Esophagus squamous epithelium (tissue), 5 donors: ENCODE measurements at places on chromosomes 4 and X. TPM values are rescaled to one million over a fixed set of nuclear protein-coding genes. Genes with fewer than 3 reads are reported as not detected.

GRCh38 chrX:1283093-1283492, 14.5 kb downstream of the CSF2RA start:
- no peaks in the 10 kb centered on the region for H3K36me3 ChIP-seq
- H3K27me3 ChIP-seq, result no peaks in the 10 kb centered on the region
- no peaks in the 10 kb centered on the region for H3K4me1 ChIP-seq
- H3K4me3 ChIP-seq, result no peak overlapping the region
- no peak for DNase-seq

GLOD5 gene
- total RNA-seq, result not detected

DNA sequence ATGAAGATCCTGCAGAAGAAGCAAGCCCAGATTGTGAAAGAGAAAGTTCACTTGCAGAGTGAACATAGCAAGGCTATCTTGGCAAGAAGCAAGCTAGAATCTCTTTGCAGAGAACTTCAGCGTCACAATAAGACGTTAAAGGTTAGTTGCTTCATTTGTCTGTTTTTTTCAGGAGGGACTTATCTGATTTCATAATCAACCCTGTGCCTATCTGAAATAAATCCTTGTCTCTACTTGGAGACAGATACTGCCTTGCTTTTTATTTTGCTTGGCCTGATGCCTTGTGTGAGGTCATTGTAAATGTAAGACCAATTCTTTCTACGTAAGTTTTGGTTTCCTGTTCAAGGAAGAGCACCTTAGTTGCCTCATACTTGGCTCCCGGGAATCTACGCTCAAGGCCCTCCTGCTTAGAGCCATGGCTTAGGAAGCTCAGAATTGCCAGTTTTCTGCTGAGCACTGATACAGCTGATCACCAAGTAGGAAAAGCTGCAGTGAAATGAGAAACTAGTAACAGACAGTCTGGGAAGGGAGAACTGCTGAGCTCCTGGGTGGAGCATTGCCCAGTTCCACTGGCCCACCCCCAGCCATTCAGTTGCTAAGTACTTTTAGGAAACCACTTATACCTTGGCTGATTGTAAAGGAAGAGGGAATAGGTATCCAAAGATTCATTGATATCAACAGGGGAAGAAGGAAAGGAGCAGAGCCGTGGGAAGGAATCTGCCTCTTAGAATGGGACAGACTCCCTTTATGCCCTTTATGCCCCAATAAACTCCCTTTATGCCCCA, 41.8 kb downstream of the RBBP7 start:
- peak overlapping the region; percentile 76 for H3K27ac ChIP-seq
- H3K4me1 ChIP-seq, result peaks cover 27% of the 10 kb centered on the region
- no peak overlapping the region for H3K4me3 ChIP-seq
- no peaks in the 10 kb centered on the region for H3K36me3 ChIP-seq
- H3K27me3 ChIP-seq, result no peaks in the 10 kb centered on the region
- DNase-seq, result no peak

DNA sequence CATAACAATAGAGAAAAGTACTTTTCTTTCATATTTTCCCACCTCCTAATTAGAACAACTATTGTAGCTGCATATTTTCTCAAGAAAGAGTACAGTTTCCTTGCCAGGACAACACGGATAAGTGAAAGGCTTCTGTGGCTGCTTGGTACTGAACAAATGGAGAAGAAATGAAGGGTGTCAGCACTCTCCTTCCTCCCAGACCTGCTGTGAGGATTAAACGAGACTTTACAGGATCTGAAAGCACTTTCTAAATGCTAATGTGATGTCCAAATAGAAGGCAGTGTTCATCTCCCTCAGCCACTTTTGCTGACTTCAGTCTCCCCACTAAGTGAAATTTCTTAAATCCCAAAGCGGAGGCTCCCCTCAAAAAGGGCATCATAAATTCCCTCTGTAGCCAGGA, 13.9 kb downstream of the NIPAL1 start:
- H3K27ac ChIP-seq, result no peak overlapping the region
- H3K4me3 ChIP-seq, result no peak overlapping the region
- H3K27me3 ChIP-seq, result no peaks in the 10 kb centered on the region

DNA sequence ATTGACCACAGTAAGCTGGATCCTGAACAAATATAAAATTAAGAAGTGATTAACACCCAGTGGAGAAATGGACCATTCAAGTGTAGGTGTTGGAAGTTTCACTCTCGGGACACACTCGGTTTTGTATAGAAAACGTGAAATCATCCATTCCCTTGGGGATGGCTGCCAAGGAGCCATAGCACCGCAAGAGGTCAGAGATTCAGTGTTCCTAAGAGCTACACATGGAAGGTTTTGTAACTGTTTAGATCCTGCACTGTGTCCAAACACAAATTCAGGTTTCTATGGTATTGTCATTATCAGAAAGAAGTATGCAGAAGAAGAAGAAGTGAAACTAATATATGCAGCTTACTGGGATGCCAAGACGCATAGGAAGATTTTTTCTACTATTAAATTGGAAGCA, 281.0 kb downstream of the LDB2 start:
- no peak for DNase-seq
- H3K4me3 ChIP-seq, result no peak overlapping the region
- no peaks in the 10 kb centered on the region for H3K4me1 ChIP-seq
- no peaks in the 10 kb centered on the region for H3K27me3 ChIP-seq
- no peaks in the 10 kb centered on the region for H3K36me3 ChIP-seq
- no peak overlapping the region for H3K27ac ChIP-seq

MAGEA3 gene
- not detected for total RNA-seq

DNA sequence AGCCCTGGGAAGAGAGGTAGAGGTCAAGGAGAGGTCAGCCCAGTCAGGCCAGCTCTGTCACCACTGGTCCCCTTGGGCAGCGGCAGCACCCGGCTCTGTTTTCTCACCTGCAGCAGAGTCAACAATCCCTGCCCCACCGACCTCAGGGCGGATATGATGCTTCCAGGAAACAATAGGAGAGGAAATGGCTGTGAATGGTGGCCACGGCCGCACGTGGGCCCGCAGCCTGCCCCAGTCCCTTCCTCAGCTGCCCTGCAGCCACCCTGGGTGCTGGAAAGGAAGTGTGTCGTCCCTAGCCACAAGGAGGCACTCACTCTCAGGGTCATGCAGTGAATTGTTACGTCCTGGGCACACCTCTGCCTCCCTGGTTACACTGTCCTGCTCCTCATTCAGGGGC, 92.5 kb upstream of the ENPP6 start:
- no peaks in the 10 kb centered on the region for H3K27me3 ChIP-seq
- no peak overlapping the region for H3K27ac ChIP-seq
- H3K36me3 ChIP-seq, result no peaks in the 10 kb centered on the region
- H3K4me3 ChIP-seq, result no peak overlapping the region
- no peak for DNase-seq

DNA sequence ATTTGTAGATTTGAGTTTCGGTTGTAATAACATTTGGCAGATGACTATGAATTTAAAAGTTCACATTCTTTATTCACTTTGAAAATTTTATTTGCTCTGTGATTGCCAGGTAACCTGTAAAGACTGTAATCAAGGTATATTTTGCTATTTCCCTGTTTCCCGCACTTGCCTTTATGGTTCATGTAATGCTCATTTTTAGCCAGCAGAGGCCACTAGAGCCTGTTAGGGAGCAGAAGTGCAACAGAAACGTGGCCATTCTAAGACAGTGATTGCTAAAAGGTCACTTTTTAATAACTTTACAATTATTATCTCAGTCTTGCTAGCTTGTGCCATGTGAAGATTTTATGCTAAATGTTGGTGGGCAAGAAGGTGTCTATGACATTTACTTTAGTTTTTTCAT, 12.4 kb downstream of the YIPF6 start:
- no peaks in the 10 kb centered on the region for H3K4me1 ChIP-seq
- no peak for DNase-seq

DNA sequence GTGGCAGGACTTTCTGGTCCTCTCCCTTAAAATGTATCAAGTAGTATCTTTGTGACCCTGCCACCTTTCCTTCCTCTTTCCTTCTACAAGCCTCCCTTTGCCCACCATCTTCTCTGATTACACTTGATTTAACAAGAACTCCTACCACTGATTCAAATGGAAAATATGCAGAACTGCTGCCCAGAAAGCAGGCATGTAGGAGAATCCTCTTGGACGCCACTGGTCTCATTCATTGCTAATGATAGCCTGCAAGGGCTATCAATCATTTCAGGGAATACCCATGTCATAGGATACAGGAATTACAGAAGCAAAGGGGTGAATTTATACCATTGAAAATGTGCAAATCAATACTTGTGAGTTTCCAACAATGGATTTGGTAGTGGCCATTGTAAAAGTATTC, 294.6 kb upstream of the NRK start:
- no peaks in the 10 kb centered on the region for H3K36me3 ChIP-seq
- H3K27me3 ChIP-seq, result no peaks in the 10 kb centered on the region
- no peaks in the 10 kb centered on the region for H3K4me1 ChIP-seq
- H3K4me3 ChIP-seq, result no peak overlapping the region

GRCh38 chr4:48571471-48571870, 81.4 kb downstream of the ZAR1 start:
- peaks cover 98% of the 10 kb centered on the region for H3K36me3 ChIP-seq
- no peak overlapping the region for H3K27ac ChIP-seq
- no peaks in the 10 kb centered on the region for H3K4me1 ChIP-seq

DNA sequence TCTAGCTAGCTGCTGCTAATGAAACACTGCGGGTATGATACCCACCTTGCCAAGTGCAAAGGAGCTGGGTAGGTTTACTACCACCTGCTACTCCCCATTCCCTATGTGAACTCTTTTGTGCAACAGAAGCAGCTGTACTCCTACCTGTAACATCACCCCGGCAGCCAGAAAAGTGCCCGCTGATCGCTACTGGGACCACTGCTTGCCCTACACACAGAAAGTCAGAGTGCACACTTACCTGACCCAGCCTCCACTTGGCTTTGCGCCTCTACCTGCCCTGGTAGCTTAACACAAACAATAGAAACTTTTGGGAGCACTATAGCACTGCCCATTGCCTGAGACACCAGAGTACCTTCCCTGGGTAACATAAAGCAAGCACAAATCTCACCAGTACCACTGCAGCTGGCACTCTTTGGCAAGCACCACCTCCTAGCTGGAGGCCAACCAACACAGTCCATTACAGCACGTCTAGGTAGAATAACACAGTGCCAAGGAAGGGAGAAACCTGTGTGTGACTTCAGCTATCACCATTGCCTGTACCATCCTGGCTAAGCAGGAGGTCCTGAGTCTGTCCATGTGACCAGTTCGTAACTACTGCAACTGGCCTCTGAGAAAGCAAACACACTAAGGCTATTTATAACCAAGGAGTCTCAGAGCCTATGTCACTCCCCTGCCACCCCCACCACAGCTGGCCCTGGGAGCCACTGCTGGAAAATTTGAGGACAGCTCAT, 80.1 kb downstream of the CENPC start:
- H3K27me3 ChIP-seq, result no peaks in the 10 kb centered on the region
- H3K4me1 ChIP-seq, result peaks cover 4% of the 10 kb centered on the region
- H3K36me3 ChIP-seq, result no peaks in the 10 kb centered on the region
- no peak overlapping the region for H3K27ac ChIP-seq
- DNase-seq, result no peak
- H3K4me3 ChIP-seq, result no peak overlapping the region

ANK2 gene
- 17.2 TPM for total RNA-seq

FAT4 gene
- total RNA-seq, result 18.5 TPM

DNA sequence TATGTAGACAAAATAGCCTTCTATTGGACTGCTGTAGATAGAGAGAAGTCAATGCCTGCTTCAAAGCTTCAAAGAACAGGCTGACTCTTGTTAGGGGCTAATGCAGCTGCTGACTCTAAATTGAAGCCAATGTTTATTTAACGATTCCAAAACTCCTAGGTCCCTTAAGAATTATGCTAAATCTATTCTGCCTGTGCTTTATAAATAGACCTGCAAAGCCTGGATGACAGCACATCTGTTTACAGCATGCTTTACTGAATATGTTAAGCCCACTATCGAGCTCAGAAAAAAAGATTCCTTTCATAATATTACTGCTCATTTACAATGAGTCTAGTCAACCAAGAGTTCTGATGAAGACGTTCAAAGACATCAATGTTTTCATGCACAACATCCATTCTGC, 54.8 kb upstream of the RBMXL3 start:
- H3K27ac ChIP-seq, result no peak overlapping the region
- DNase-seq, result no peak
- no peaks in the 10 kb centered on the region for H3K4me1 ChIP-seq
- no peaks in the 10 kb centered on the region for H3K27me3 ChIP-seq
- H3K36me3 ChIP-seq, result no peaks in the 10 kb centered on the region

- H3K4me1 ChIP-seq, result peaks cover 4% of the 10 kb centered on the region
- no peaks in the 10 kb centered on the region for H3K27me3 ChIP-seq
- no peaks in the 10 kb centered on the region for H3K36me3 ChIP-seq
Observed at GRCh38 chrX:20224814-20225487, 41.8 kb downstream of the RPS6KA3 start.

DNA sequence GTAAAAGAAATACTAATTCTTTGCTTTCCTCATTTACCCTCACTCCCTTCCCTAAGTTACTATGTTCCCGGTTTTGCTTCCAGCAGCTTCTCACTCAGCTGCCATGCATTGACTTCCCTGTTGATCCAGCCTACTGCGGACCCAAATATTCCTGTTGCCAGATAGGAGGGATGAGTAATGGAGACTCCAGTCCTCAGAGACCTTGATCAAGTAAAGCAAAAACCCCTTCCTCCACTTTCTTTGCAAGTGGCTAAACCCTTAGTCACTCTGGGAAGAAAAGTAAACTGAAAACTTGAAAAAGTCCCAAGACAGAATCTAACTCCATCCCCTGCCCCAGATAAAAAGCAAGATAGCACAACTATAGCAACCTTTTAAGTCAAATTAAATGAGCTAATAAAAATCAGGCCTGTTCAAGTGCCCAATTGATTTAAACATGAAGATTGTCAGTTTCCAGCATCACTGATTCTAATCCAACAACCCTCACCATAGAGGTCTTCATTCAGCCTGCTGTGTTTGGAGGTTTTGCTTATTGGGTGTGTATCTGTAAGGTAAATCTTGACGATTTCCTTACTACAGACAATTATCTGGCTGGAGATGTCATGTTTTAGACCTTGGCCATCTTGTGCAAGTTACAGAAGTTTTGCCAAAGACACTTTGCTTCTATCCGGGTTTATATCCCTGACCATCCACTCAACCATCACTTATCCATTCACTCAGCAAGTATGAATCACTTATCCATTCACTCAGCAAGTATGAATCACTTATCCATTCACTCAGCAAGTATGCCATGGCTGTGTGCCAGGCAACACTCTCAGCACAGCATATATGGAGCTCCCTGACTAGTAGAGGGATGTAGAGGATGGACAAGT, 17.6 kb downstream of the FGFBP1 start:
- H3K4me3 ChIP-seq, result no peak overlapping the region
- peak overlapping the region; percentile 60 for H3K27ac ChIP-seq
- peak; percentile 3 for DNase-seq
- no peaks in the 10 kb centered on the region for H3K27me3 ChIP-seq
- peaks cover 47% of the 10 kb centered on the region for H3K4me1 ChIP-seq

HUWE1 gene
- 76.6 TPM for total RNA-seq

DNA sequence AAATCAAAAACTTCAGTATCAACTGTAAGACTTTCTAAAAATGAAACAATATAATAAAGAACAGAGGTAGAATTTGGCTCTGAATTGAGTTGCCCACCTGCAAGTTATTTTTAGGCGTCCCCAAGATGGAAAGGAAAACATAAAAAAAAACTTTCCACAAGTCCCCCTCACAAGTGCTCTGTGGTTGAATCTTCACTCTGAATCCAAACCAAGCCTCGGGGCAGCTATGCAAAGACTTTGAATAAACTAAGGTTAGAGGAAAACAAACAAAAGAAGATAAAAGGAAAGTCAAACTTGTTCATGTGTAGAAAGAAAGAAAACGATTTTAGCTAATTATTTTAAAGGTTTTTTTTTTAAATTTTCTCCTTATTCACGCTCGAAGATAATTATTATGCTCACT, 372.4 kb upstream of the SLIT2 start:
- H3K27me3 ChIP-seq, result no peaks in the 10 kb centered on the region
- DNase-seq, result no peak
- no peak overlapping the region for H3K4me3 ChIP-seq
- H3K27ac ChIP-seq, result no peak overlapping the region
- no peaks in the 10 kb centered on the region for H3K36me3 ChIP-seq
- H3K4me1 ChIP-seq, result no peaks in the 10 kb centered on the region

NEXMIF gene
- 0.41 TPM for total RNA-seq
